ENCODE measurements at places on chromosomes 11 and 22.
A peak's percentile ranks its signal among the peaks of the same experiment; 100 is the strongest.

DNA sequence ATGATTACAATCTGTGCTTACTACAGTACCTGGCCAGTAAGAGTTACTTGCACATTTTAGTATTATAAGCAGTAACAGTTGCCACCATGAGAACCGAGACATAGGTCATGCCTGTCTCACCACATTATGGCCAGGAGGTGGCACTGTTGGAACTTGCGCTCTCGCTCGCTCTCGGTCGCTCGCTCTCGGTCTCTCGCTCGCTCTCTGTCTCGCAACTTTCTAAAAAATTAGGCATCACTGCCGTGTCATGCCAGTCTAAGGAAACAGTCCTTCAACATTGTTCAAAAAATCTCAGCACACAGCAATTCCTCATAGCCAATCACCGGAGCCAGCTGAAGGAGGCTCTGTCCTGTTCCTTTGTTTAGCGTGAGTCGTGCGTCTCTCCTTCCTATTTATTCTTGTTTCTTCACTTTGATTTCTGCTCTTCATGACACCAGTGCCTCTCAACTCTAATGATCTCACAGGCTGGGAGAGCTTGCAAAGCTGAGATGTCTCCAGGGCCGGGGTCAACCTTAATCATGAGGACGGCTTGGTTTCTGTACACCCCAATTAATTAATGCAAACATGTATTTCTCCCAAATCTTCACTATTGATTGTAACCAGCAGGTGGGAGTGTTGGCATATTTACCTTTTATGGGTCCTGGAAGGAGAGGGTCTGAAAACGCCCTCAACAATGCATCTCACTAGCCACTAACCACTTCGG lies 6.3 kb upstream of the ADAMTS8 start:
- DNase-seq = peak; percentile 51

- no peak for DNase-seq
Observed at GRCh38 chr22:32926600-32926999, 125.1 kb downstream of the TIMP3 start.

GRCh38 chr11:35180317-35181233 lies 41.6 kb downstream of the CD44 start:
- DNase-seq = no peak

DNA sequence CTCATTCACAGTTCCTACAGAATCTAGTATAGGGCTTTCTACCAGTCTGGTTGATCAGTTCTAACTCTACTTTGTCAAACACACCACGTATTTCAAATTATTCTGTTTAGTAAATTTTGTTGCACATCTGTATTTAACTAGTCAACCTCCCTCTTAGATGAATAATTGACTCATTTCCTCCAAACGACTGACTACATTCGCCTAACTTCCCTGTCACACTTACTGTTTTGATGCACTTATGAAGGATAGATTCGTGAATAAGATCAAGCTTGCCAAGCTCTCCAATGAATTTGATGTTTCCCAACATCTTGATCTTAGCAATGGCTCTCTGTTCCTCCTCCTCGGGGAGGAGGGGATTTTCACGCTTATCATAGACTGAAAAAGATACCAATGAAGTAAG lies 5.0 kb downstream of the EIF4G2 start:
- no peak for DNase-seq

DNA sequence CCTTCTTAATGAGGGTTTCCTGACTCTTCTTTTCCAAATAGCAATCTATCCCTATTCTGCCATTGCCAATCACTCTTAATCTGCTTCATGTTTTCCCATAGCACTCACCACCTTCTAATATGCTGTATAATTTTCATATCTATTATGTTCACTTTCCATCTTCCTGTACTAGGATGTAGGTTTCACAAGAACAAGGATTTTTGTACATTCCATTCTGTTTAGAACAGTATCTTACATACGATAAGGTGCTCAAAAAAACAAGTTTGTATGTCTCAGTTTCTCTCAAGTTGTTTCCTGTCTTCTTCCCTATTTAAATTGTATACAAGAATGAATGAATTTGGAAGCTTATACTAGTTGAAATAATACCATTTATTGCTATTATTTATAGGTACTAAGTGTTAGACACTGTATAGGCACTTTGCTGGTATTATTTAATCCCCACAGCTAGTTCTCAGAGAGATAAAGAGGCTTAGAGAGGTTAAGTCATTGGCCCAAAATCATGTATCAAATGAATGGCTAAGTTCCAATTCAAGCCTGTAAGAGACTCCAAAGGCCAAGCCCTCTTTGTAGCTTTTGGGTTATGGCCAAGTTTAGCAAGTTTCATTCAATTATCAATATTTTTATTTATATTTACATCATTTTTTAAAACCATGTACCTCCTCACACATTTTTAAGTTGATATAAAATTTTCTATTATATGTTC lies 134.7 kb downstream of the PAX6 start:
- DNase-seq = no peak

DNA sequence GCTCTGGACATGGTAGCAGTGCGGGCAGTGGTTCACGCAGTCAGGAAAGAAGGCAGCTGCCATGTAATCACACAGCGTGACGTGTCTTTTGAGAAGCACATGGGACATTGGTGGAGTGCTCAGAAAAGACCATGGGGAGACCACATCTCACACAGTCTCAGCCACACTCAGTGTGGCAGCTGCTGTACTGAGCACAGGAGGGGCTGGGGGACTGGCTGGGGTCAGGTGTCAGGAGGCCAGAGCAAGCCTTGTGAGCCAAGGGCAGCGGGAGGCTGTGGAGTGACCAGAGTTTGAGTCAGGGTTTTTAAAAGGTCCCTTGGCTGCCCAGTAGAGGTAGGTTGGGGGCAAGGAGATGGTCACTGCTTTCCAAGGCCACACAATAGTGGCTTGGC lies 18.5 kb downstream of the CLDN5 start:
- DNase-seq = no peak

DNA sequence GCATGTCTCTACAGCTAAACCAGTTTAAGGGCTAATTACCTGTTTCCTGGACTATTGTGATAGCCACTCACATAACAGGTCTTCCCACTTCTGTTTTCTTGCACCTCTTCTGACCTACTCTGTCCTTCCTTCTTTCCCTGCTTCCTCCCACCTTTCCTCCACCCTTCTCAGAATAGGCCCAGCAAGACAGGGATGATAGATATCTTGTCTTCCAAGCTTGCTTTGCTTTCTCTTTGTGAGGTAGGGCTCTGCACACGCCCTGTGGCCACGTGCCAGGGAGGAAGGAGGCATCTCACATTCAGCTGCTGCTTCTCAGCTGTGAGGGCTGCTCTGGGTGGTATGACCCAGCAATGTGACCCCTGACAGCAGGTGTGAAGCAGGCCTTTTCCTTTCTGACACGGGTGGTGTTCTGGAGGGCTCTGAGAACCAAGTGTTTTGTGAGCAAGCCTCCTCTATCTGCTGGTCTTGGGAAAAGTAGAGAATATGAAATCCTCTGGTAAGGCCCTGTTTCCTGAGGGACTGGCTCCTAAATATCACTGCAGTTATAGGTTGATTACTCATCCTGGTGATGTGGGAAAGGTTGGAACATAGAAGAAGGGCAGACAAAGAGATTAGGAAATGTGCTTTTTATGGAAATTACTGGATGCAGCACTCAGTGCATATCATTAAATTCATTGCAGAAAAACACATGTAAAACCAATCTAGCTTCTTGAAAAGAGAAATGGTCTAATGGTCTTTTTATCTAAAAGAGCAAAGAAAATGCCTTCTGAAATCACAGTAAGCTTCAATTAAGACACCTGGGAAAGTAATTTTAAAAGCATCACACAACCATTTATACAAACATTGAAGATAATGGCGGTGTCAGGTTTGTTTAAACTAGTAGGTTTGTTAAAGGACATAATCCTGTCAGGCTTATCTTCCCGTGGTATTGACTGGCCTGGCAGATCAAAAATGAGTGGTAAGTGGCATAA lies 8.5 kb downstream of the AMOTL1 start:
- no peak for DNase-seq

DNA sequence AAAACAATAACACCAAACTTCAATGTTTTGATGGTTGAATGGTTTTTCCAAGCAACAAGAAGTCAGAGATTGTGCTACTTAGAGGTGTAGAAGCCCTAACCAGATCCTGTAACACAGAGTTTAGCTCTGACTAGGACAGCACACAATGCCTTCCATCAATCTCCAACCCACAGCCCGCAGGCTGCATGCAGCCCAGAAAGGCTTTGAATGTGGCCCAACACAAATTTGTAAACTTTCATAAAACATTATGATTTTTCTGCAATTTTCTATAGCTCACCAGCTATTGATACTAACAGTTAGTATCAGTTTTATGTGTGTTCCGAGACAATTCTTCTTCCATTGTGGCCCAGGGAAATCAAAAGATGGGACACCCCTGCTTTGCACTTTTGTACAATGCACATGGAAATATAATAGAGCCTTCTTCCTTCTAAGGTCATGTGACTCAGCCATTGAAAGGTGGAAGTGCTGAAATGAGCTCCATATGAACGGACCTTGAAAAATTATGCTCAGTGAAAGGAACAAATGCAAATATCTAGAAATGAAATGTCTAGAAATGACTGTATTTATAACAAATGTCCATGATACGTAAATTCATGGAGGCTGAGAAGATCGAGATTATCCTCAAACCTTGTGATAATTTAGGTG lies 47.6 kb upstream of the VPREB1 start:
- no peak for DNase-seq

DNA sequence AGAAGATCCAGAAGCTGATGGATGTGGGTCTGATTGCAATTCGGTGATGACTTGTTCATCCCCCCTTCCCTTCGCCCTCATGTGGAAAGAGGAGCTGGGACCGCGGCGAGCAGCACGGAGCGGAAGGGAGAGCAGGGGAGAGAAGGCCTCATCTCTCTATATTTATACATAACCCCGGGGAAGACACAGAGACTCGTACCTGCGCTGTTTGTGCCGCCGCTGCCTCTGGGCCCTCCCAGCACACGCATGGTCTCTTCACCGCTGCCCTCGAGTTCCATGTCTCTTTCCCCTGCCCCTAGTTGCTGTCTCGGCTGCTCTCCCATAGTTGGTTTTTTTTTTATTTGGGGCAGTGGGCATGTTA lies 2.5 kb upstream of the FERMT3 start:
- no peak for DNase-seq

DNA sequence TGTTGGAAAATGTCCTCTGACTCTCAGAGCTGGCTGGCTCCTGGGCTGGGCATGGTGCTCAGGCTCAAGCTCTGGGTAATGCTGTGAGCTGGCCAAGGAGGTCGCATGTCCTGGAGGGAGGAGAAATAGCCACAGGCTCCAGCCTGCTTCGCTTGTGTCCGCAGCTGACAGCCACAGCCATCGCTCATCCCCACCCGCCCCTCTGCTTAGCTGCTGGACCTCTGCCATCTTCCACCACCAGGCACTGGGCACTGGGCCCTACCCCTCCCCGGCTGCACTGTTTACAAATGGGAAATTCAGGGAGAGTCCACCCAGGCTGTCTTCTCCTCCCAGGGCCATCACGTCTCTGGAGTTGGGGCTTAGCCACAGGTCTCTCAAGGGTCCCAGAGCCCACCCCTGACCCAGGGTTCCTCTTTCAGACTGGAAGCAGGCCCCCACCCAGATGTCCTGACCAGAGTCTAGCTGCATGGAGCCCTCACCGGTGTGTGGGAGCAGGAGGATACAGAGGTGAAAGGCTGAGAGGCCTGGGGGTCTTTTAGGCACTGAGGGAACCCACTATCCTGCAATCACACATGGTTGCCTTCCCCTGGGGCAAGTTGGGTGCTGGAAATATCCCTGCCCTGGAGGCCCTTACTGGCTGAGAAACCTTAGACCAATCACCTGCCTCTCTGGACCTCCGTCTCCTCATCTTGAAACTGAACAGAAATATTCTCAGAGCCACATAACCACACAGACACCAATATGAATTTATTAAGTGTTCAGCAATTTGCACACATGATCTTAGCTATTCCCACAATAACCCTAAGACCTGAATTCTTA lies 62.7 kb downstream of the CD82 start:
- no peak for DNase-seq

GRCh38 chr11:10326012-10326964 lies 21.4 kb downstream of the ADM start:
- DNase-seq = no peak

- DNase-seq = no peak
Observed at GRCh38 chr11:58742140-58742539, 10.4 kb upstream of the GLYAT start.

DNA sequence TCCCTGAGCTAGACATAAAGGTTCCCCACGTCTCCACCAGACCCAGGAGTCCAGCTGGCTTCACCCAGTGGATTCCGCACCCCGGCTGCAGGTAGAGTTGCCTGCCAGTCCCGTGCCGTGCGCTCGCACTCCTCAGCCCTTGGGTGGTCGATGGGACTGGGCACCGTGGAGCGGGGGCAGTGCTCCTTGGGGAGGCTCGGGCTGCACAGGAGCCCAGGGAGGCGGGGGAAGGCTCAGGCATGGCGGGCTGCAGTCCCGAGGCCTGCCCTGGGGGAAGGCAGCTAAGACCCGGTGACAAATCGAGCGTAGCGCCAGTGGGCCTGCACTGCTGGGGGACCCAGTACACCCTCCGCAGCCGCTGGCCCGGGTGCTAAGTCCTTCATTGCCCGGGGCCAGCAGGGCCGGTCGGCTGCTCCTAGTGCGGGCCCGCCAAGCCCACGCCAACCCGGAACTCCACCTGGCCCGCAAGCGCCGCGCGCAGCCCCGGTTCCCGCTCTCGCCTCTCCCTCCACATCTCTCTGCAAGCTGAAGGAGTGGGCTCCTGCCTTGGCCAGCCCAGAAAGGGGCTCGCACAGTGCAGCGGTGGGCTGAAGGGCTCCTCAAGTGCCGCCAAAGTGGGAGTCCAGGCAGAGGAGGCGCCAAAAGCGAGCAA lies 9.5 kb upstream of the TREH start:
- no peak for DNase-seq

GRCh38 chr11:59901306-59901705 lies 22.7 kb downstream of the OOSP3 start:
- DNase-seq = no peak

DNA sequence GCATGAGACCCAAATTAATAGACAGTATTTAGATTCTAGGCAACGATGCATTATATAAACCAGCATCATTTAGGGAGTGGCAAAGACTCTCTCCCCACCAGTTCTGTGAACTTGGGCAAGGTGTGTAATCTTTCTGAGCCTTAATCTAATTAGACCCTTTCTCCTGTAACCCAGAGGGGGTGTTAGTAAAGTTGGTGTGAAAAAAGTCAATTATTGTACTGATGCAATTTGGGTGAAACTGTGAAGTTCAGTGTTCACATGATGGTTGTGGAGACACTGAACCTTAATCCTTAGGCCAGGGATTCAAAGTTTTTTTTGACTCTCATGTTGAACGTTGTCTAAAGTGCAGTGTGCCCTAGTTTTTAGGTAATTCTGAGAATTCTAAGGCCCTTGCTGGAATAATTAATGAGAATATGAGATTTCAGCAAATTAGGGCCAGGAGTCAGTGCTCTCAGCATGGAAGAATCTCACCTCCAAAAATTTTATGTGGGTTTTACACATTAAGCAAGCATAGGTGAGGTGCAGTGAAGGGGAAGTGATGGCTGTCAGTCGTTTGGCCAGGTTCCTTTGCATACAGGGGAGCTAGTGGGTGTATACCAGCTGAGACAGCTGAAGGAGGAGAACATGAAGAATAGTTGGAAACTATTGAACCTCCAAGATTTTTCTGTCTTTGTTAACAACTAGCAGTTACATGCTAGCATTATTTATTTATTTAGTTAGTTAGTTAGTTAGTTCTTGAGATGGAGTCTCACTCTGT lies 94.2 kb downstream of the PTPRJ start:
- no peak for DNase-seq

Measured in stimulated activated CD8-positive, alpha-beta memory T cell treated with anti-CD3 and anti-CD28 coated beads, Interleukin-2, amount 100 ng/mL, for 1 hour (primary cell).